ENCODE measurements at places on chromosomes 5 and 9.

DNA sequence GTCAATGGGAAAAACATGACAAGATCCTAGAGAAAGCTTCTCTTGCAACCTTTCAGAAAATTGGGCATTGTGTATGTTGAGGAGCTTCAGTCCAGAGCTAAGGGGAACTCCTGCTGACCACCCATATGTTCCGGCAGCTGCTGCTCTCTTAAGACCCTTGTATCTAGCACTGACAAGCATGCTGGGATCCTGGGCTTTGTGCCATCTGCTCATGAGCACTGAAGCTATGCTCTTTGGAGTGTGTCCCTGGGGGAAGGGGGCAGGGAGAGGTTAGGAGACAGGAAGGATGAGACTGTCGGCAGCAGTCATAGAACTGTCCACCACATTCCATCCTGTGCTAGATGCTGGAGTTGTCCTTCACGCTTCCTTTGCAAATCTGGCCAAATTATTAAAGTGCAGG is 109.3 kb downstream of the JAKMIP2 start:
- DNase-seq: peak; percentile 88

DNA sequence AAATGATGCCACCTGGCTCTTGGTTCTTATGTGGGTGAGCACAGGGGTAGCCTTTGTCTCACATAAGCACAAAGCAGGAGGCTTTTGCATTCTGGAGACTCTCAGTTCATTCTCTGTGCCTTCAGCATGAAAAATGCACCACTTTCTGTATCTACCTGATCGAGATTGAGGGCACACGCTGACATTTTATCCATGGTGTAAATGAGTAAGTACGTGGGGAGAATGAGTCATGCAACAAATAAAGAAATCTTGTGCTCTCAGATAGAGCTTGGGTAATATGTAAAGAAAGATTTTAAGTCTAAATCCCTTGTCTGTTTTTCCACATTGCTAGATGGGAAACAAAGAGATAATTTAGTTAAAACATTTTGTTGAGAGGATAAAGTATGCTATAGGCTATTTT is 607.2 kb upstream of the WWC1 start:
- DNase-seq: no peak

DNA sequence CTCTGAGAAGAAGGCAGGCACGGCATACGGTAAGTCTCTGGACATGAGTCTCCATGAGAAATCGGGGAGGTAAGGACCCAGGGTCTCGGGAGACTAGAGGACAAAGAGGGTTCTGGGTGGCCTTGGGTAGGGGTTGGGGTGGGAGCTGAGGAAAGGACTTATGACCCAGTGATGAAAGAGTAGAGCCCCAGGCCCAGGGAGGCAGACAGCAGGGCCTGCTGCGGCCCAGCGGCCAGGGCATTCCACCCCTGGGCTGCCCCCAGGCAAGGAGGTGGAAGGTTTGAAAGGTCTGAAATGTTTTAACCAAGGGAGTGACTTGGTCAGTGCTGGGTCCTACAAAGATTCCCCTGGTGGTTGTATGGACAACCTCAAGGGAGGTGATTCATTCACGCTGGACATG is 89.1 kb downstream of the CRB2 start:
- no peak for DNase-seq

DNA sequence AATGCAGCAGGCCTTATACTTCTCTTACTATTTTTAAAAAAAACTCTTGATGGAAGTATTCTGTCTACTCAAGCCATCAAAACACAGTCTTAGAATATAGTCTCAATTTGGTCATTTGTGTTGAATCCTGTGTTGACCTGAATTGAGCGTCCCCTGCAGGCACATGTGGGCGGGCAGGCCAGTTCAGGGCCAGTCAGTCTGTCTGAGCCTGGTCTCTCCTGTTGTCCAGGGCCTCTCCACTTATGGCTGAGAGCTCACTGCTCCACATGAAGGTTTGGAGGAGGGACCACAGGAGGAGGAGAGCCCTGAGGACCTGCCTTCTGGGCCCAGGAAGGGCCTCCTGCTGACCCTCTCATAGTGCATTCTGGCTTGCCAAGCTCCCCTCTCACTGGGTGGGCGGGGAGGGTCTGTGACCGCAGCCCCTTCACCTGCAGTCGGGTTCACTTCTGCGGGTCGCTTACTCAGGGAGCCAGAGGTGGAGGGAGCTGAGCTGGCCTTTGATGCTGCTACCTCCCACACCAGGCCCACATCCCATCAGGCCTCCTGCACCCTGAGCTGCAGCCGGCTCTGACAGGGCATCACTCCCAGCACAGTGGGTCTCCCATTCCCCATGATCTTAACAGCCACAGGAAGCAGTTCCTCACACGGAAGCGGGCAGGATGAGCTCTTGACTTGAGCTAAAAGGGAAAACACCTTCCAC is 178.2 kb upstream of the S1PR3 start:
- no peak for DNase-seq

- DNase-seq: no peak
These were observed 2.5 kb downstream of the MAPK9 start for GRCh38 chr5:180289433-180289832.

GRCh38 chr5:1199649-1200494 is 1.5 kb upstream of the SLC6A19 start:
- DNase-seq: no peak

- DNase-seq: no peak
These were observed 54.7 kb downstream of the GLDC start for GRCh38 chr9:6590772-6591384.

- peak; percentile 45 for DNase-seq
These were observed 1259.8 kb downstream of the PTPRD start for GRCh38 chr9:9352877-9353481.

GRCh38 chr9:80020056-80020455 is 448.3 kb downstream of the TLE4 start:
- no peak for DNase-seq

GRCh38 chr5:73030995-73031394 is 75.2 kb downstream of the FCHO2 start:
- peak; percentile 13 for DNase-seq

DNA sequence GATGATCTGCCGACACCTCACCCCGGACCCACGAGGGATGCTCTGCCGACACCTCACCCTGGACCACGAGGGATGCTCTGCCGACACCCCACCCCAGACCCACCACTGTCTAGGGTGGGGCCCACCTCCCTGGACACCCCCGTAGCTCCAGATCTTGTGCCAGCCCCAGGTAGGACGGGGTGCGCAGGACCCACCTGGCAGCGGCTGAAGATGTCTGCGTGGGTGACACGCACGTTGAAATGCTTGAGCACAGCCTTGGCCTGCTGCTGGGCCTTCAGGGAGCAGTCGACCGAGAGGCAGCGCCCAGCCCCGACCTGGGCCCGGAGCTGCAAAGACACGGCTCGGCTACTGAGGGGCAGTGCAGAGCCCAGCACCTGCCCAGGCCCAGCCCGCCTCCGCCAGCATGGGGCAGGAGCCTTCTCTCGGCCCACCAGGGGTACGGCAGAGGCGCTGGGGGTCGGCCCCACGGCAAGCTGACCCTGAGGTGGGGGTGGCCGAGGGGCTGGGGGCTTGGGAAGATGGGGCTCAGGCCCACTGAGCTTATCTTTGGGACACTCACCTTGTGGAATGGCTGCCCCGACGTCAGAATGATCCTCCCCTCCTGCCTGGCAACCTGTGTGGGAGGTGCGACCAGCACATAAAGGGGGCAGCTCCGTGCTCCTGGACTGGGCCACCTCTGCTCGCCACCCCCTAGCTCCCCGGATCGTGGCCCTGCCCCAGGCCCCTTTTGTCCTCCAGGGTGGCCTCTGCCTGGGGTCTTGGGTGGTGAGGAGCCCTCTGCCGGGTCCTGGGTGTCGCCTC is 21.7 kb upstream of the NRARP start:
- DNase-seq: no peak
